NCI-H1436 treated with DMSO at 0.1 percent for 48 hours (cell line): ENCODE measurements at places on chromosomes 6 and 20.
A peak's percentile ranks its signal among the peaks of the same experiment; 100 is the strongest.

DNA sequence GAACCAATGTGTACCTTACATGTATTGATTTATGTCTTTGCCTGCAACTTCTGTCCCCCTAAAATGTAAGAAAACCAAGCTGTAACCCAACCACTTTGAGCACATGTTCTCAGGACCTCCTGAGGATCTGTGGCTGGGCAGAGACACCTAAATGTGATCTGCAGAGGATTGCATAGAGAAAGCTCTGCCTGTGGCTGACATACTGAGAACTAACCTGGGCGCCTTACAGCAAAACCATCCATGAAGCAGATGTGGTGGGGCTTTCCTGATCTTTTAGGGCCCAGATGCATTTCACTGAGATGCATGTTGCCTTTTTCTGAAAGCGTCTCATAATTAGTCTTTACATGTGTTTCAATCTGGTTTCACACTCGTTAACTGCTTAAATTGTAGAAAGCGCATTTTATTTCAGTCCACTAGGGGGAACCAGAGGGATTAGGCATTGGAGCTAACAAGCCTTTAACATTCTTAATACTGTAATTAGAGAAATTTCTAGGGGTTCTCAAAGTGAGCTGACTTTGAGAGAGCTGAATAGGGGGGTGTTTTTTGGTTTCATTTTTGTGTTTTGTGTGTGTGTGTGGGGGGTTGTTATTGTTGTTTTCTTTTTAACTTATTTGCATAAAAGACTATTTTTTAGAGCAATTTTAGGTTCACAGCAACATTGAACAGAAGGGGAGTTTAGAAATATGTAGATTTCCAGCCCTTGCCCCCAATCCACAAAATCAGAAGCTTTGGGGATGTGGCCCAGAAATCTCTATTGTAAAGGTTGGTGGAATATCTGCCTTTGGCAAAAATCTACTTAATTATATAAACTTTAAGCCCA is 50.9 kb upstream of the FAM184A start:
- DNase-seq = peak; percentile 18

DNA sequence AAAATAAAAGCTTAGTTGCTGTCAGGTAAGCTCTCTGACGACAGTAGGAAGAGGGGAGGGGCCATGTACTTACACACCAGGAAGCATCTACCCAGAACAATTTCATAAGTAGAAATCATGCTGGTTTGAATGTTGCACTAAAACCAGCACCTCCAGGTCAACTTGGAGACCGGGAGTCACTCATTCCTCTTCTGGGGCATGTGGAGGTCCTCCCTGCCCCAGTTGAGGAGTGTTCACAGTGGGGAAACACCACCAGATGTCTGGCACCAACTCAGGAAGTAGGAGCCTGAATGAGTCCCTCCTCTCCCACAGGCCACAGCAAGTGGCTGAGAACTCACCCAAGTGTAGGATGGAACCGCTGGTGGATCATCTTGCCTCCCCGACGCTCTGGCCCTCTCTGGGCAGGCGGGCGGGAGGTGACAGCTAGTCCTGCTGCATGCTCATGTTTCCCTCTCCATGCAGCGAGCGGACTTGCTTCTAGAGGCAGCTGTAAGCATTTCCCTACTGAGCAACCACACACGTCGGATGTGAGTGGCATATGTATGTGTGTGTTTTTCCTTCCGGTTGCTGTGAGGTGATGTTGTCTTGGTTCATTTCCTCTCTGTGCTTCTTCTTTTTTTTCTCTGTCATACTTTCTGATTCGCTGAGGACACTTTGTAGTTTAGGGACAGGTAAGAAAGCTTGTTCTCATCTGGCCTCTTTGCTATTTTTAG is 149.5 kb upstream of the NEDD9 start:
- no peak for DNase-seq

DNA sequence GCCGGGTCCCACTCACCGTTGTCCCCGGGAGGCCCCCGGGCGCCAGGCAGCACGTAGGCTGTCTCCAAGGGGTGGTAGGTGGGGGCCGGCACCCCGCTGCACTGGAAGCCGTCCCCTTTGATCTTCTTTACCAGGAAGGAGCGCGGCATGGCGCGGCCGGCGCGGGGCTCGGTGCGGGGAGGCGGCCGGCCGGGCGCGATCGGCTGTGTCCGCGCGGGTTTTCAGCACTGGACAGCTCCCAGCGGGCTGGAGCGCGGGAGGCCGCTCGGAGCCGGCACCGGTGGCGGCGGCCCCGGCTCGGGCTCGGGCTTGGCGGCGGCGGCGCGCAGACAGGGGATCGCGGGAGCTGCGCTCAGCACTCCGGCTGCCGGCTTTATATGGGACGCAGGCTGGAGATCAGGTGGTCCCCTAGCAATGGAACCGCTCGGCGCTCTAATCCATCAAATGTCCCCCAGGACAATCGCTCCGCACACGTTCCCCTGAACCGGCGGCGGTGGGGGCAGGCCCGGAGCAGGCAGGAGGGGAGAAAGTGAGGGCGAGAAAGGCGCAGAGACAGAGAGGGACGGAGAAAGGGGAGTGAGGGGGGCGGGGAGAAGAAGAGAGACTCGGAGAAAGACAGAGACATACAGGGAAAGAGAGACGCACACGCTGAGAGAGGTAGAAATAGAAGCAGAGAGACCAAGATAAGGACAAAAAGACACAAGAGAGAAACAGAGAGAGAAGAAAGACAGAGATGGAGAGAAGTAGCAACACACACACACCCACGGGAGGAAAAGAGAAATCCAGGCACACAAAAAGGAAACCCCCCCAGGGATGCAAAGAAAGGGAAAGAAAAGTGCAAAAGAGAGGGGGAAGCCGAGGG is at the start of gene SCRT2:
Gene SCRT2, minus strand, starts transcription at position 350 of the 862 bp plus-strand sequence. Its CDS starts 201 bp downstream, at position 149.
- no peak for DNase-seq

- DNase-seq = no peak
These were observed 46.2 kb downstream of the NHLRC1 start for GRCh38 chr6:18076231-18076630.

GRCh38 chr20:33499355-33499754 is 9.5 kb downstream of the CBFA2T2 start:
- DNase-seq = no peak

- DNase-seq = no peak
These were observed 44.8 kb upstream of the CTNNBL1 start for GRCh38 chr20:37649017-37649416.

DNA sequence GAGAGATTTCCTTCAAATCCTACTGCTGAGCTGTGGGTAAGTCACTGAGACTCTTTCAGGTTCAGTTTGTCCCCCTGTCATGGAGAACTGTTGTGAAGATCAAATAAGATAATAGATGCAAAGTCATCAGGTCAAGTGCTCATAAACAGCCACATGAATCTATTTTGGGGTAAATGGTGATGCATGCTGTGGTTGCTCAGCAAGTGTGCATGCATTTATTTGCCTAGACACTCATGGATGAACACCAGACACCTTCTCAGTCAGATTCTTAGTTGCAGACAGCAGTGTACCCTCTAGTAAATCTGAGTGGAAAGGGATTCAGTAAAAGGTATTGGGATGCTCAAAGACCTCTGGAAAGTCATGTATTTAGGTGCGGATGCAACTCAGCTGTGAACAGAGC is 168.0 kb upstream of the FOXA2 start:
- no peak for DNase-seq
